Amygdala (tissue), 56 donors: ENCODE measurements at places on chromosomes 4 and X.

GRCh38 chr4:8532245-8532781 lies 47.9 kb upstream of the GPR78 start:
- no peak for DNase-seq

DNA sequence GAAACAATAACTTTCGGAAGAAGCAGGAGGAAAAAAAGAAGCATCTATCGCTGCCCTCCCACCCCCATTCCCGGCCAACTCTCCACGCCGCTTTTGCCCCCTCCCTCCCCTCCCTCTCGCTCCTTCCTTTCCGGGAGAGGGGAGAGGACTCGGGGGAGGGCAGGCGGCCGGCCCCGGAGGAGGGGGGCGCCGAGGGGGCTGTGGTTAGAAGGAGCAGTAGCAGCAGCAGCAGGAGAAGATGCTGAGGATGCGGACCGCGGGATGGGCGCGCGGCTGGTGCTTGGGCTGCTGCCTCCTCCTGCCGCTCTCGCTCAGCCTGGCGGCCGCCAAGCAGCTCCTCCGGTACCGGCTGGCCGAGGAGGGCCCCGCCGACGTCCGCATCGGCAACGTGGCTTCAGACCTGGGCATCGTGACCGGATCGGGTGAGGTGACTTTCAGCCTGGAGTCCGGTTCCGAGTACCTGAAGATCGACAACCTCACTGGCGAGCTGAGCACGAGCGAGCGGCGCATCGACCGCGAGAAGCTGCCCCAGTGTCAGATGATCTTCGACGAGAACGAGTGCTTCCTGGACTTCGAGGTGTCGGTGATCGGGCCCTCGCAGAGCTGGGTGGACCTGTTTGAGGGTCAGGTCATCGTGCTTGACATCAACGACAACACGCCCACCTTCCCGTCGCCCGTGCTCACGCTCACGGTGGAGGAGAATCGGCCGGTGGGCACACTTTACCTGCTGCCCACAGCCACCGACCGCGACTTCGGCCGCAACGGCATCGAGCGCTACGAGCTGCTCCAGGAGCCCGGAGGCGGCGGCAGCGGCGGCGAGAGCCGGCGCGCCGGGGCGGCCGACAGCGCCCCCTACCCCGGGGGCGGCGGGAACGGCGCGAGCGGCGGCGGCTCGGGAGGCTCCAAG lies 1.3 kb downstream of the PCDH7 start:
- peak; percentile 52 for DNase-seq

- no peak for DNase-seq
Observed at GRCh38 chr4:155964016-155964891, 10.6 kb upstream of the CTSO start.

- DNase-seq: no peak
Observed at GRCh38 chr4:87631668-87632067, 18.4 kb upstream of the DMP1 start.

- DNase-seq: no peak
Observed at GRCh38 chr4:8594097-8595038, 1.8 kb downstream of the CPZ start.

DNA sequence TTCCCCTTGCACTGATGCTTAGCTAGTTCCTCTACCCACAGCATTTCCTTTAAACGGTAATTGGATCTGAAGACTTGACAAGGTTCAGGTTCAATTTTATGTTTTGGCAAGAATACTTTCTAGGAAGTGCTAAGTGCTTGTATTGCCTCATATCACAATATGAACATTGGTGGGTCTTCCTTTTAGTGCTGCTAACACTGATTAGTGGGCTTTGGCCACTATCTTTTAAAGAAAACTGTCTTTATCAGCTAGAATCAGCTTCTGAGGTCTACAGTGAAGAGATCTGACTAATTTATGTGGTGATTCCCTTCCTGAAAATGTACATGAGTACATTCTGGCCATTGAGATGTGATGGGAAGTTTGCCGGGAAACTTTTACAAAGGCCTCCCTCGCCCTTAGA lies 316.7 kb upstream of the KLF3 start:
- DNase-seq: no peak

- DNase-seq: no peak
Observed at GRCh38 chr4:94550352-94550751, 98.6 kb downstream of the PDLIM5 start.

GRCh38 chr4:95524729-95525128 lies 24.0 kb downstream of the UNC5C start:
- DNase-seq: no peak

GRCh38 chr4:124386648-124387047 lies 325.9 kb downstream of the ANKRD50 start:
- no peak for DNase-seq
